Left renal pelvis (tissue), 4 donors: ENCODE measurements at places on chromosomes 7 and 10. TPM values are rescaled to one million over a fixed set of nuclear protein-coding genes. Genes with fewer than 3 reads are reported as not detected.

CLCN1 gene
- 0.12 TPM for polyA plus RNA-seq

LRRC18 gene
- polyA plus RNA-seq: 0.16 TPM

DNA sequence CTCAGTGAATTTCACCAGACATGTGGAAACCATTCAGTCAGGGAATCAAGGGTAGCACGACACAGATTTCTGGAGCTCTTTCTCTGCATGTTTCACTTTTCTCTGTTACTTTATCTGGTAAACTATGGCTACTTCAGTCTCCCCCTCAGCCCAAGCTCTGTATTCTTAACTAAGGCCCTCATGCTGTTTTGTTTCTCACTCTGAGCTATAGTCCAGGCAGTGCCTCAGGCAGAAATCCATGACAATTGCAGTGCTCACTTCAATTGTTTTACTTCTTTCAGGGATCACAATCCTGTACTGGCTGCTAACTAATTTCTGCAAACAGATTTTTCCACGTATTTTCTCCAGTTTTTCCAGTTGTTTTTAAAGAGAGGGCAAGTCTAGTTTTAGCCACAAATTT, 1599.9 kb upstream of the LRRTM3 start:
- no peak for DNase-seq

- DNase-seq: no peak
Observed at GRCh38 chr7:46764100-46764936, 817.6 kb downstream of the TNS3 start.

- no peak for DNase-seq
Observed at GRCh38 chr10:22349755-22350154, 4.5 kb downstream of the SPAG6 start.
